Glomerular endothelial cell (primary cell): ENCODE measurements at places on chromosomes 2 and 18.

DNA sequence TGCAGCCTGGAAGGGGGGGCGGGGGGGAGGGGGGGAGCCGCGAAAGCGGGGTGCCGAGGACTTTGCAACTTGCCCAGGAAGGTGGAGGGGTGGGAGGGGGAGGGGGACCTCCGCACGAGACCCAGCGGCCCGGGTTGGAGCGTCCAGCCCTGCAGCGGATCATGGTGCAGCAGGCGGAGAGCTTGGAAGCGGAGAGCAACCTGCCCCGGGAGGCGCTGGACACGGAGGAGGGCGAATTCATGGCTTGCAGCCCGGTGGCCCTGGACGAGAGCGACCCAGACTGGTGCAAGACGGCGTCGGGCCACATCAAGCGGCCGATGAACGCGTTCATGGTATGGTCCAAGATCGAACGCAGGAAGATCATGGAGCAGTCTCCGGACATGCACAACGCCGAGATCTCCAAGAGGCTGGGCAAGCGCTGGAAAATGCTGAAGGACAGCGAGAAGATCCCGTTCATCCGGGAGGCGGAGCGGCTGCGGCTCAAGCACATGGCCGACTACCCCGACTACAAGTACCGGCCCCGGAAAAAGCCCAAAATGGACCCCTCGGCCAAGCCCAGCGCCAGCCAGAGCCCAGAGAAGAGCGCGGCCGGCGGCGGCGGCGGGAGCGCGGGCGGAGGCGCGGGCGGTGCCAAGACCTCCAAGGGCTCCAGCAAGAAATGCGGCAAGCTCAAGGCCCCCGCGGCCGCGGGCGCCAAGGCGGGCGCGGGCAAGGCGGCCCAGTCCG is 540 bp downstream of the SOX11 start:
- DNase-seq = no peak

GRCh38 chr2:222000326-222000725 is 298.5 kb downstream of the PAX3 start:
- no peak for DNase-seq

GRCh38 chr2:128388499-128388941 is 69.9 kb upstream of the HS6ST1 start:
- DNase-seq = no peak

- no peak for DNase-seq
Observed at GRCh38 chr2:143843686-143844085, 676.2 kb downstream of the ZEB2 start.
